ENCODE measurements at places on chromosomes 4 and X. TPM values are rescaled to one million over a fixed set of nuclear protein-coding genes. Genes with fewer than 3 reads are reported as not detected.

The GIMD1 gene
- polyA plus RNA-seq, result not detected

The OPRPN gene
- not detected for polyA plus RNA-seq

The SPANXN4 gene
- polyA plus RNA-seq, result not detected

The PITX2 gene
- polyA plus RNA-seq, result 0.09 TPM

The PLP1 gene
- 218 TPM for polyA plus RNA-seq

The ARFIP1 gene
- 9.1 TPM for polyA plus RNA-seq

The RNF175 gene
- polyA plus RNA-seq, result 9.8 TPM

The AMBN gene
- not detected for polyA plus RNA-seq

The PRKG2 gene
- 0.24 TPM for polyA plus RNA-seq

The RTL3 gene
- not detected for polyA plus RNA-seq

The IL9R gene
- 0.35 TPM for polyA plus RNA-seq

The EVC2 gene
- polyA plus RNA-seq, result 0.73 TPM

The ASB12 gene
- polyA plus RNA-seq, result 1.7 TPM

All from H1 (cell line).